Fibroblast of skin of right biceps (primary cell): ENCODE measurements at places on chromosomes 4 and X.

GRCh38 chr4:47120783-47121182, 89.4 kb downstream of the GABRB1 start:
- DNase-seq = no peak

DNA sequence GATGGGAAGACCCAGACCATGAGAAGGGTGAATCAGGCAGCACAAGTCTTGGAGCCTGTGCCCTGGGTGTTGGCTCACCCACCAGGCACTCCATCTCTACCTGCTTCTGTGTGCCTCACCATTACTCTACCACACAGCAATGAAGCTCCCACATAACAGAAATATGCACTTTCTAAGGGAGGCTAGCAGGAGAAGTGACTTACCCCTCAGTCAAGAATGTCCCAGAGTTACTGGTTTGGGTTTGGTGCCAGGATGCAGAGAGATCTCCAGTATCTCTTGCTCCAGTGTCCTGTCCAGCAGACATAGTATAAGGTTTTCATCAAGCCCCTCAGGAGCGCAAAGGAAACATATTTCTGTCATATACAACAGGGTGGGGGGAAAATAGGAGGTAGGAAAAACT, 11.3 kb upstream of the RAB40A start:
- DNase-seq = peak; percentile 68

- peak; percentile 80 for DNase-seq
These were observed 139.2 kb upstream of the ANK2 start for GRCh38 chr4:112910109-112910736.

GRCh38 chr4:19944806-19945205, 306.9 kb upstream of the SLIT2 start:
- DNase-seq = no peak
